ENCODE measurements at places on chromosomes 7 and 10.

- DNase-seq, result no peak
These were observed 461.0 kb upstream of the NRG3 start for GRCh38 chr10:81414038-81414437.

- DNase-seq, result no peak
These were observed 1.6 kb downstream of the CHN2 start for GRCh38 chr7:29196191-29196590.

DNA sequence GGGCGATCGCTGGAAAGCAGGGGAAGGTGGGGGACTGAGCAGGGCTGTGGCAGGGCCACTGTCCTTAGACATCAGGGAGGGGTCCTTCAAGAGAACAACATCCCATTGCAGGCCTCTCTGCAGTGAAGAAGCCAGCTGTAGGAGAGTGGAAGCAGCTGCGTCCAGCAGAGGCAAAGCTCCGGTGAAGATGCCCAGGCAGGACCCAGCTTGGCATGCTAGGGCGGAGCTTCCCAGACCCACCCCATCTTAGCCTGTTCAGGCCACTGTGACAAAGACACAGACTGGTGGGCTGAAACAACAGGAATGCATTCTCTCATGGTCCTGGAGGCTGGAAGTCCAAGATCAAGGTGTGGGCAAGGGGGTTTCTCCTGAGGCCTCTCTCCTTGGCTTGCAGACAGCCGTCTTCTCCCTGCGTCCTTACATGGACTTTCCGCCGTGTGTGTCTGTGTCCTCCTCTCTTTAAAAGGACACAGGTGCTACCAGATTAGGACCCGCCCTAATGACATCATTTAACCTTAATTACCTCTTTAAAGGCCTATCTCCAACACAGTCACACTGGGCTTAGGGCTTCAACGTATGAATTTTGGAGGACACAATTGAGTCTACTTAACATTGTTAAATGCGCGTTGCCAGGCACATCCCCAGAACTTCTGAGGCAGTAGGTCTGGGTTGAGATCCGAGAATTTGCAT is 178.1 kb upstream of the GRB10 start:
- DNase-seq, result no peak

- no peak for DNase-seq
These were observed 634.4 kb upstream of the POT1 start for GRCh38 chr7:125563964-125564529.

GRCh38 chr7:44065431-44066110 is at the start of gene PGAM2:
Gene PGAM2, minus strand, starts transcription at chr7:44065567. Its CDS starts 38 bp downstream, at chr7:44065529.
- DNase-seq, result no peak

- DNase-seq, result no peak
These were observed 143.4 kb upstream of the PCGF5 start for GRCh38 chr10:91076991-91077548.
